ENCODE measurements at places on chromosomes 1 and 21.

DNA sequence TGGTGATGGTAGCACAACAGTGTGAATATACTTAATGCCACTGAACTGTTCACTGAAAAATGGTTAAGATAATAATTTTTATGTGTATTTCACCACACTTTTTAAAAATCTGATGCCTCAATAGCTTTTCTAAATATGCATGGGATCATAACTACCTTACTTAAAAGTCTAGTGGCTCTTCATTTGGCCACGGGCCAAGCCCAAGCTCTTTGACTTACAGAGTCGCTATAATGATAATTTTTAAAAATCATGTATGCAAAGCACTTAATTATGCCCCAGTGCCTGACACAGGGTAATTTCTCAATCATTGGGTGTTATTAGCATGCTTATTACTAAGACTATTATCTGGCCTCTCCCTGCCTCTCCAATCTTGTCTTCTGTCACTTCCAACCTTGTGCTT lies 7.6 kb upstream of the CNN3 start:
- DNase-seq: no peak

DNA sequence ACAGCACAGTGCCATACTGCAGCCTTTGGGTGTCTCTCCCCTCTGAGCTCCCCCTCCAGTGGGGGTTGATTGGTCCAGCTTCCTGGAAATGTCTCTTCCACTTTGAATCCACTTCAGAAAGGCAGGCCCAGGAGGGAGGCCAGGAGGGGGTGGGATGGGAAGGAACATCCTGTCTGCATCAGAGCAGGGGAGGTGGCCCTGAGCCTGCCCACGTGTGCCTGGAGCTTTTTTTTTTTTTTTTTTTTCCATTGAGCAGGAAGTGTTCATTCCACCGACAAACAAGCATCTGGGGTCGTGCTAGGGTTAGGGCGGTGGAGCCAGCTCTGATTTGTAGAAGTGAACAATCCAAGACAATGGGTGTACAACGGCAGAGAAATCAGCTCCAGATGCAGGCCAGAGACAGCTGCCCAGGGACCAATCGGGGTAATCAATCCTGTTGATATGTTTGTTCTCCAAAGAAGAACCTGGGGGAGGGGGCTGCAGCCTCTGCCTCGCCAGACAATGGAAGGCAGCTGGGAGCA lies 93.3 kb downstream of the SSBP3 start:
- no peak for DNase-seq

GRCh38 chr1:53835491-53835890 lies 2.6 kb downstream of the NDC1 start:
- no peak for DNase-seq

GRCh38 chr1:218869276-218869675 lies 304.4 kb upstream of the LYPLAL1 start:
- no peak for DNase-seq

DNA sequence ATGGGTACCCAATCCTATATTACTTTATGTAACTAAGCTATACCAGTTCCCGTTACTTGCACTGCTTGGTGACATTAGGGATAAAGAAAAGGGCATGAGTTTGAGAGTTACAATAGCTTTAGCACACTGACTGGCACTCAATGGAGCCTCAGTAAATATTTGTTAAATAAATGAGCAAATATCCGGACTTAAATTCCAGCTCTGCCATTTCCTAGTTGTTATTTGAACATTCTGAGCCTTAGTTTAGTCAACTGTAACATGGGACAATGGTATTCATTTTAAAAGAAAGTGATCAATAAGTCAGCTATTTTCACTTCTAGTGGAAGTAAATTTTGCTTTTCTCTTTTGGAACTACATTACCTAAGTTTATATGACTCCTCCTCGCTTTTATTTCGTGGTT lies 198.7 kb downstream of the ZC3H11B start:
- DNase-seq: no peak

DNA sequence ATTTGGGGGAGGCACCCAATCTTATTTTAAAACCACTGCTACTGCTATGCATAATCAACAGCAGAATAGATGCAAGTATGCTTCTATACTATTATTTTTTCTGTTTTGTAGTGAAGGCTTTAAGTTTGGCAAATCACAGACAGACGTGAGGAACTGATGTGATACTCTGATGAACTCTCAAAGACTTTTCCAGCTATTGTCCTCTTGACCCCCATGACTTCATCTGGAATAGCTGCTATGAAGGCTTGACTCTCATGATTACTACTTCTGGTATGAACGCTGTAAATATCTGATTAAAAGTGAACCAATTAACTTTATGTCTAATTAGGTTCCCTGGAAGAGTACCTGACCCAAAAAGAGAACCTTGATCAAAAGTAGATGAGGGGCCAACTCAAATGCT lies 49.1 kb downstream of the EYA3 start:
- no peak for DNase-seq

DNA sequence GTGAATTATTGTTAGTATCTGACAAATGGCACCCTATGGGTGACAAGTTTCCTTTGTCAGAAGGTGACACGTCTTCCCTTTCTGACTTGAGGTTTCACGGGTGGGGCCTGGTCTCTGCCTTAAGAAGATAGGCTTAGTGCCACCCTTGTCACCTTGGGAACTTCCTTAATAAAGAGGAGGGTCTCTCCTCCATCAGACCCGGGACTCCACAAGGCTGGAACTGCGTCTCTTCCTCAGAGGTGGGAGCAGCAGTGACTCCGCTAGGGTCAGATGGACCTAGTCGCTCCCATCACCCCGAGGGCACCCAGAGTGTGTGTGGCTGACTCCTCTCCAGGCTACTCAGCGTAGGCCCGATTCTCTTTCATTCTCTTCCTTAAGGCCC lies 774 bp upstream of the WDTC1 start:
- DNase-seq: no peak

GRCh38 chr1:210347112-210347511 lies 18.4 kb downstream of the HHAT start:
- peak; percentile 88 for DNase-seq

- no peak for DNase-seq
Measured at GRCh38 chr1:86503406-86504136, 34.8 kb downstream of the CLCA1 start.

DNA sequence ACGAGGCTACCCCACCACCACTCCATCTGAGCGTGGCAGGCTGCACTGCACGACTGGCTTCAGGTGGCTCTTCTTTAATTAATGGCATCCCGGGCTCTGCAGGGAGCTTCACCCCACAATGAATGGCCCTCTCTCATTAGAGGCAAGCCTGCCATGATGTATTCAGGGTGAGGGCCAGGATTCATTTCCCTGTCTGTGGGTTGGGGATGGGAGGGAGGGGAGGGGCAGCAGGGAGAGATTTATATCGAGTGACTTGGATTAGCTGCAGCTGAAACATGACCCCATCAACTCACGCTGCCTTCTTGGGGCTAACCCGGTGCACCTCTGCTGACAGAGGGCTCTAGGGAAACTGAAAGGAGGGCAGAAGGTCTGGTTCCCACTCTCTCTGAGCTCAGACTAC lies 54.2 kb downstream of the ERI3 start:
- DNase-seq: no peak

DNA sequence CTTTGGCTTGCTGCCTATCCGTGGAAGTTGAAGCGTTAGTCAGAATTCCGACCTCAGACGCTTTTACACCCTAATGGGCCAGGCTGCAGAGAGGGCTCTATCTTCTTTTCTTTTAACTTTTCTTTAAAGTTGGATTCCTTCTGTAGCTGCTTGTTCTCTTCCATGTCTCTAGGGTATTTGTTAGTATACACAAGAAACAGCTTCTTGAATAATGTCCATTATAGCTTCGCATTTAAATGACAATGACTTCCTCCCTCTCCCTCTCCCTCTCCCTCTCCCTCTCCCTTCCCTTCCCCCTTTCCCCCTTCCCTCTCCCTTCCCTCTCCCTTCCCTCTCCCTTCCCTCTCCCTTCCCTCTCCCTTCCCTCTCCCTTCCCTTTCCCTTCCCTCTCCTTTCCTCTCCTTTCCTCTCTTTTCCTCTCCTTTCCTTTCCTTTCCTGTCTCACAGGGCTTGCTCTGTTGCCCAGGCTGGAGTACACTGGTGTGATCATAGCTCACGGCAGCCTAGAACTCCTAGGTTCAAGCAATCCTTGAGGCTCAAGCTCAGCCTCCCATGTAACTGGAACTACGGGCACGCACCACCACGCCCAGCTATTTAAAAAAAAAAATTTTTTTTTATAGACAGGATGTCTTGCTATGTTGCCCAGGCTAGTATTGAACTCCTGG lies 33.0 kb downstream of the RIPPLY3 start:
- no peak for DNase-seq

- no peak for DNase-seq
Measured at GRCh38 chr1:210332233-210332632, 3.5 kb downstream of the HHAT start.
